ENCODE measurements at places on chromosomes 3 and 15. TPM values are rescaled to one million over a fixed set of nuclear protein-coding genes. Genes with fewer than 3 reads are reported as not detected.

DNA sequence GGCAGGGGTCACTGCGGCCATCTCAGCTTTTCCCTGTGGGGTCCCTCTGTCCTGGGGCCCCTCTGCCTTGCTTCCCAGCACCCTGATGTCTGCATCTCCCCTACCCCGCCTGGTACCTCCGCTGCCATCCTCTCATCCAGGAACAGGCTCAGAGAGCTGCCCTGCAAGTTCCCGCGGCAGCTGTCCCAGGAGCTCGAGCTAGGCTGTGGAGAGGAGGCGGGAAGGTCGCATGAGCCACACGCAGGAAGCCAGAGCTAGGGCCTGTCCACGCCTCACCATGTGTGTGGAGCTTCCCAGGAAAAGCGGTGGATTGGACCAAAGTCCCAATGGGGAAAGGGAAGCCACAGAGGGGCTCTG is 12.5 kb downstream of the PLA2G4B start:
- H3K27me3 ChIP-seq, result no peaks in the 10 kb centered on the region
- no peak overlapping the region for H3K4me3 ChIP-seq
- no peaks in the 10 kb centered on the region for H3K4me1 ChIP-seq
- H3K27ac ChIP-seq, result no peak overlapping the region

DNA sequence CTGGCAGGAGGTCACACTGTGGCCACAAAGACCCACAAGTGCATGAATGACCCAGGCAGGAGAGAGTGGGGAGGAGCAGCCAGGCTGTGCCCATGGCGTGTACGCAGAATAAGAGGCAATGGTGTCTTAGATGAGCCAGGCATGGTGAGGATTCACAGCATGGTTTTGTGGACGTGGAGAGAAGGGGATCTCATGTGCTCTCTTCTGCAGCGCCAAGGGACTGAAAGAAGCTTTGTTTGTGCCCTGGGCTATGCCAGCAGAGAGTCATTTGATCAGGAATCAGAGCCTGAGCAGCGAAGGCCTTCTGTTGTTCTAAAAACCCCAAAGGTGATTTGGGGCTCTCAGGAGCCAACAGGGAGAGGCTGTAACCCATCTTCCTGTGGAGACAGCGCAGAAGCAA is 18.7 kb upstream of the RPP14 start:
- no peaks in the 10 kb centered on the region for H3K27me3 ChIP-seq
- H3K4me1 ChIP-seq, result no peaks in the 10 kb centered on the region
- no peak overlapping the region for H3K27ac ChIP-seq
- DNase-seq, result no peak

- no peak overlapping the region for H3K27ac ChIP-seq
- no peak for DNase-seq
- H3K4me3 ChIP-seq, result no peak overlapping the region
- H3K4me1 ChIP-seq, result no peaks in the 10 kb centered on the region
These were observed 538.2 kb downstream of the NAALADL2 start for GRCh38 chr3:175397372-175397771.

Gene GOLGA8H
- 1.8 TPM for polyA plus RNA-seq

- H3K36me3 ChIP-seq, result no peaks in the 10 kb centered on the region
- no peak overlapping the region for H3K4me3 ChIP-seq
- no peaks in the 10 kb centered on the region for H3K4me1 ChIP-seq
- no peak for DNase-seq
- no peak overlapping the region for H3K27ac ChIP-seq
- no peaks in the 10 kb centered on the region for H3K27me3 ChIP-seq
These were observed 200.5 kb downstream of the THRB start for GRCh38 chr3:24294150-24294549.

DNA sequence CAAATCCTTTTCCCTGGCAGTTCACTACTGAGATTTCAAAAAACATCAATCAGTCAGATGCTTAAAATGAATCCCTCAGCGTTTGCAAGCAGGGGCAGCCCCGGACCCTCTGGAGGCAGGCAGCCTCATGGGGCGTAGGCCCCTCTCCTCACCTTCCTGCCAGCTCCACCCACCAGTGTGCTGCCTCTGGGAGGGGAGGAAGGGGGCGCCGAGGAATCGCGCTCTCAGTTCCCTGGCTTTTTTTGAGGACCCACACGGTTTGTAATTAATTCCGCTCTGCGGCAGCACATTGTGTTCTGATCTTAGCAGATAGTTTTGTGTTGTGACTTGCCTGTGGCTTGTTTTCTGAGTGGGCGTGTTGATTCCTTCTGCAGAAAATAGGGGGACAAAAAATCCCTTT is 159.9 kb downstream of the KLF13 start:
- DNase-seq, result no peak
- peaks cover 18% of the 10 kb centered on the region for H3K27me3 ChIP-seq
- no peak overlapping the region for H3K27ac ChIP-seq
- no peaks in the 10 kb centered on the region for H3K4me1 ChIP-seq
- no peaks in the 10 kb centered on the region for H3K36me3 ChIP-seq
- no peak overlapping the region for H3K4me3 ChIP-seq

- no peak overlapping the region for H3K4me3 ChIP-seq
- DNase-seq, result no peak
- no peaks in the 10 kb centered on the region for H3K36me3 ChIP-seq
- H3K4me1 ChIP-seq, result no peaks in the 10 kb centered on the region
- H3K27me3 ChIP-seq, result no peaks in the 10 kb centered on the region
These were observed 4.6 kb upstream of the UQCRC1 start for GRCh38 chr3:48614044-48614443.

Gene FBXL2
- 7.3 TPM for polyA plus RNA-seq

GRCh38 chr3:79930196-79930595 is 162.4 kb upstream of the ROBO1 start:
- H3K4me1 ChIP-seq, result no peaks in the 10 kb centered on the region
- DNase-seq, result no peak
- no peak overlapping the region for H3K27ac ChIP-seq

DNA sequence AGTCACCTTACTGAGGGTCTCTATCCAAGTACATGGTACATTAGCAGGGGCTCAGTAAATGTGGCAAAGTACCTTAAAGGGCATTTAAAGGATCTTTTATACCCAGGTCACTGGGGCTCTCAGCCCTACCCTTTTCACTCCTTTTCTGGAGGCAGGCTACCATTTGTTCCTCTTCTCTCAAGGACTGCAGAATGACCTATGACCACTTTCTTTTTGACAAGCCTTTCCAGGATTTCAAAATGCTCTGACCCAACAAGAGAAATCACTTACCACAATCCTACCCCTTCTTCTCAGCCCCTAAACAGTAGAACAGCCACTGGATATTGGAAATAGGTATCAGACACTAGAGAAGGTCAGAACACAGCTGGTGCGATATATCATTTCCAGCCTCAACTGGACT is 221.8 kb upstream of the TPRG1 start:
- H3K4me1 ChIP-seq, result peaks cover 43% of the 10 kb centered on the region
- no peaks in the 10 kb centered on the region for H3K27me3 ChIP-seq
- DNase-seq, result no peak
- peak overlapping the region; percentile 95 for H3K27ac ChIP-seq
- H3K36me3 ChIP-seq, result no peaks in the 10 kb centered on the region
- H3K4me3 ChIP-seq, result no peak overlapping the region

DNA sequence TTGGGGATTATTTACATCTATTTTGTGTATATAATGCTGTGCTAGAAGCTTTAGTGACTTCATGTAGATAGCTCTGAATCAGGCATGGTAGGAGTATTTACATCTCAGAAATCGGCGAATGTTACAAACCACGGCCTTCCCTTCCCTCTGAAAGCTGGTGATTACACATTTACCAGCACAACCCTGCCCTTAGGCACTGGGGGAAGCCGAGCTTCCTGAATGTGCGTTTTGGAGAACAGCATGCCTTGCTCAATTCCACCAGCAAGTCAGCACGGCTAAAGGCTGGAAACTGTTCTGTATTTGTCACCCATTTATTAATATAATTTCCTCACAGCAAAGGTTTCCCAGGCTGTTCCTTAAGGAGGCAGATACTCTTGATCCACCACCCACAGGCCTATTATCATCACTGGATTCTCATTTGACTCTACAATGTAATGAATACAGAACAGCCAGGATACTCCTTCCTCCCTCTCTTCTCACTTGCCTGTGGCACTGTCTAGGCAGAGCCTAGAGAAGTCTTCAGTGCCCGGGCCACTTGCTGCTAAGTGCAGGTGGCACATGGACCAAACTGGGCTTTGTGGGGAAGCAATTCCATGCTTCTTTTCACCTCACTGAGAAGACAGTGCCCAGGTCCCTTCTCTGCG is 55.2 kb upstream of the CACNA2D3 start:
- H3K4me3 ChIP-seq, result no peak overlapping the region
- DNase-seq, result no peak
- H3K27ac ChIP-seq, result no peak overlapping the region
- no peaks in the 10 kb centered on the region for H3K36me3 ChIP-seq
- H3K27me3 ChIP-seq, result peaks cover 5% of the 10 kb centered on the region

GRCh38 chr15:41827290-41827879 is 507 bp upstream of the JMJD7 start:
- DNase-seq, result peak; percentile 40
- H3K27ac ChIP-seq, result no peak overlapping the region
- peak overlapping the region; percentile 83 for H3K4me3 ChIP-seq

Gene MUC4
- not detected for polyA plus RNA-seq

Gene SLC24A5
- 0.34 TPM for polyA plus RNA-seq

Gene LCTL
- polyA plus RNA-seq, result 0.03 TPM

DNA sequence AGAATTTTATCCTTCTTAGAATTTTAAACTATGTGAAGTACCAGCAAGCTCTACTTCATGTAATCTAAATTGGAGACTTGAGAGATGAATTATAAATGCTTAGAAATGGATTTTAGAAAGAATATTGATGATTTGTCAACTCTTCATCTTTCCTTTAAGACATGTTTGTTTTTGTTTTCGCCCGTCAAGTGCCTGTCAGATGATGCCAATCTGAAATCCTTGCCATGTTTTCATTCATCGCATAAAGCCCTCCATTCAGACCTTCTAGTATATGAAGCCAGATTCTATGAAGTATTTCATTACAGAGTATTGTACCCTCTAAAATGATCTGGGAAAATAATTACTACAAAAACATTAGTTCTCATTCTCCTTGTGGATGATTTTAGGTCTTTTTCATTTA is 223.2 kb upstream of the SOX2 start:
- H3K36me3 ChIP-seq, result no peaks in the 10 kb centered on the region
- H3K27me3 ChIP-seq, result no peaks in the 10 kb centered on the region
- DNase-seq, result no peak

DNA sequence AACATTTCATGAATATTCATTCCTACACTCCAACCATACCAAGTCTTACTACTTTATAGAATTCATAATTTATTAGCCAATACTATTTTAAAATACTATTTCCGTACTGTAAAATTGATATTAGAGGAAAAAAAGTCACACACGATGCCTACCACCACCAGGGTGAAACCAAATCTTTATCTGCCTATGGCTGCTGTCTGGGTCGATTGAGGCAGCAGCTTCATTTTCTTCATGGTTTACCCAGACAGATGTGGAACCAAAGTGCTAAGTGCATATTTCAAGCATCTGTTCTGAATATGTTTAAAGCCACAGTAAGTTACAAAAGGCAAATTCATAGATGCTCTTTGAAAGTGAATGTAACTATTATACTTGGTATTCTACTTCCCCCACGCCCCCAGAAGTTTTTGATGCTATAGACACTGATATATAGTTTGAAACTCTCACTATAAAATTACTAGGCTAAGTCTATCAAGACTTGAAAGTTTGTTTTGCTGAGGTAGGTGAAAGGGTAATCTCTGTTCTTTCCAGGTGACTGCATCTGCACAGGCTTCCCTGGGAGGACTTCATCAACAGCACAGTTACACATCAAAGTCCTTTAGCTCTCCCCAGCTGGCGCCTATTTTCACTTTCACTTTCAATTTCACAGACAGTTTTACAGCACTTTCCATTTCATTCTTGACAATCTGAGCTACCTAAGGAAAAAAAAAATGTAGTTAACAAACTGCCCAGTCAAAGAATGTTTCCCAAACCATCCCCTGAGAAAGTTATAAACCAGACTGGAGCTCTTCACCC is 113.9 kb downstream of the POLQ start:
- H3K27me3 ChIP-seq, result no peaks in the 10 kb centered on the region
- H3K36me3 ChIP-seq, result no peaks in the 10 kb centered on the region
- DNase-seq, result no peak
- peaks cover 9% of the 10 kb centered on the region for H3K4me1 ChIP-seq
- no peak overlapping the region for H3K27ac ChIP-seq

DNA sequence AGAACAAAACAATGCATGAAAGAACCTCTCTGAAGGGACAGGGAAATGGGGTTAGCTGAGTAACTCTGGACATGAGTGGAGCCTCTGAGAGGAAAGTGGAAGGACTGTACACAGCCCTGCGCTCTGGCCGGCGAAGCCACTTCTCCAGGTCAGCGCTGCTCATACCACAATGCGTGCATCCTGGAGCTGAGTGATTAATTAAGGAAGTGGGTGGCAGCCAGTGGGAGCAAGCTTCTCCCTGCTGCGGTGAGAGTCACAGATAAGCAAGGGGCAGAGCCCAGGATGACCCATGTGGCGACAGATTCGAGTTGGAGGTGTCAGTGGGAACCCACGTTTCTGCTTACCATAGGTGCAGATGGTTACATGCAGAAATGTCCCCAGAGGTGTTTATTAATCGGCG is 48.0 kb downstream of the KLF15 start:
- H3K4me3 ChIP-seq, result no peak overlapping the region
- no peaks in the 10 kb centered on the region for H3K36me3 ChIP-seq
- H3K27me3 ChIP-seq, result no peaks in the 10 kb centered on the region
- H3K27ac ChIP-seq, result no peak overlapping the region
- no peak for DNase-seq

- H3K4me3 ChIP-seq, result no peak overlapping the region
- no peak for DNase-seq
- no peaks in the 10 kb centered on the region for H3K36me3 ChIP-seq
- no peaks in the 10 kb centered on the region for H3K4me1 ChIP-seq
- H3K27me3 ChIP-seq, result no peaks in the 10 kb centered on the region
These were observed 471.6 kb downstream of the FOXP1 start for GRCh38 chr3:71111784-71112440.

Gene C15orf61
- 4.0 TPM for polyA plus RNA-seq

DNA sequence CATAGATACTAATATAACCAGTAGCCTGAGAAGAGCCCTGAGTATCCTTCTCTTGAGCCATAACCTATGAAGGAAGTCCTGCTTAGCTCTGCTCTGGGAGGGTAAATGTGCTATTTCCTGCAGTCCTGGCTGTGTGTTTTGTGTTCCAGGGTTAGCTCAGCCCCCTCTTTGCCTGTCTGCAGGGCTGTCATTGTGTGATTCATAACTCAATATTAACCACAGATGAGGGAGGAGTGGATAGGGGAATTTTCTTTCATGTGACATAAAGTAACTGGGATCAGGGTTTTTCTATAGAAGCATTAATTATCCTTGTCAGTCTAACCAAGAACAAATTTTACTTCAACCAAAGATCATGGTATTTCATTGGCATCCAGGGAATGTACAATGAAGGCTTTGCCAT is 183.3 kb upstream of the ZBTB20 start:
- no peaks in the 10 kb centered on the region for H3K4me1 ChIP-seq
- H3K27ac ChIP-seq, result no peak overlapping the region
- no peaks in the 10 kb centered on the region for H3K36me3 ChIP-seq
- no peaks in the 10 kb centered on the region for H3K27me3 ChIP-seq
- no peak for DNase-seq

Gene RPS27L
- 193 TPM for polyA plus RNA-seq

Gene AMIGO3
- not detected for polyA plus RNA-seq

Gene CPB1
- 15.7 TPM for polyA plus RNA-seq

Gene GOLGA8G
- polyA plus RNA-seq, result not detected

- no peak overlapping the region for H3K4me3 ChIP-seq
- H3K4me1 ChIP-seq, result peaks cover 24% of the 10 kb centered on the region
- no peaks in the 10 kb centered on the region for H3K36me3 ChIP-seq
- peak; percentile 22 for DNase-seq
These were observed 122.0 kb upstream of the BFSP2 start for GRCh38 chr3:133277813-133278212.

Data from adrenal gland (tissue), 19 donors.